Thoracic aorta (tissue), 2 donors: ENCODE measurements at places on chromosomes 2 and 18.

- DNase-seq: no peak
- H3K4me3 ChIP-seq: no peak overlapping the region
- no peaks in the 10 kb centered on the region for H3K36me3 ChIP-seq
- H3K27ac ChIP-seq: no peak overlapping the region
- H3K4me1 ChIP-seq: no peaks in the 10 kb centered on the region
These were observed 78.5 kb downstream of the MCFD2 start for GRCh38 chr2:46837112-46837454.

DNA sequence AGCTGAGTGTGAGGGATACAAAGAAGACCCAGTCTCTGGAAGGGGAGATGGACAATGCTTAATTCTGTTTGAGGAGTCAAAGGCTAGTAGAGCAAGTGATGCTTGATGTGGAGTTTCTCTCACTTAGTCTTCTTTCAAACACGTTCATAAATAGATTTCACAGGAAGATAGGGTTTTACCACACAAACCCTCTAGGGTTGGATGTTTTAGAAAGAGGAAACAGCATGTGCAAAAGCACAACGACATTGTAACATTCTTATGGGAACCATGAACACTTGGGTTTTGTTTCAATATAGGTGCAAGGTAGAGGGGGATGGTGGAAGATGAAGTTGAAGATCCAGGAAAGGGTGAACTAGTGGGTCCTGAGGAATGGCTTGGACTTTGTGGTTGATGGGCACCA, 10.8 kb upstream of the EFEMP1 start:
- H3K27me3 ChIP-seq: no peaks in the 10 kb centered on the region
- no peak overlapping the region for H3K4me3 ChIP-seq
- H3K27ac ChIP-seq: no peak overlapping the region
- H3K4me1 ChIP-seq: no peaks in the 10 kb centered on the region
- no peaks in the 10 kb centered on the region for H3K36me3 ChIP-seq
- no peak for DNase-seq

- H3K27ac ChIP-seq: no peak overlapping the region
- no peak for DNase-seq
- H3K4me3 ChIP-seq: no peak overlapping the region
- no peaks in the 10 kb centered on the region for H3K36me3 ChIP-seq
- no peaks in the 10 kb centered on the region for H3K4me1 ChIP-seq
- H3K27me3 ChIP-seq: no peaks in the 10 kb centered on the region
These were observed 50.5 kb downstream of the SLC4A5 start for GRCh38 chr2:74292751-74293150.

DNA sequence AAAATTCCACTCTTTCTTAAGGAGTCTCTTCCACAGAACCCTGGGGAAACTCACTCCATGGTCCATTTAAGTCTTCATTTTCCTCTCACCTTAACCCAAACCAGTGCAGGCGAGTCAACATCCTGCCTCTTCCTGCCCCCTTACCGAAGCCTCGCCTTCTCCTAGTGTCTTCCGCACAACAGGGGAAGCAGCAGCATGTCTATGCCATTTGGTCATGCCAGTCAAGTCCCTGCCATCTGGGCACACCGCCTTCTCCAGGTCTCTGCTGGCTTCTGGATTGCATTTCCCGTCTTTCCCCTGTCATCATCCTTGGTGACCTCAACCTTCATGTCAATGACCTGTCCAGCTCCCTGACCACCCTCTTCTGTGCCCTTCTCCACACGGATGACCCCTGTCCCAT, 77.3 kb upstream of the FZD7 start:
- H3K4me1 ChIP-seq: peaks cover 12% of the 10 kb centered on the region
- no peak overlapping the region for H3K27ac ChIP-seq
- no peak for DNase-seq
- H3K27me3 ChIP-seq: no peaks in the 10 kb centered on the region

DNA sequence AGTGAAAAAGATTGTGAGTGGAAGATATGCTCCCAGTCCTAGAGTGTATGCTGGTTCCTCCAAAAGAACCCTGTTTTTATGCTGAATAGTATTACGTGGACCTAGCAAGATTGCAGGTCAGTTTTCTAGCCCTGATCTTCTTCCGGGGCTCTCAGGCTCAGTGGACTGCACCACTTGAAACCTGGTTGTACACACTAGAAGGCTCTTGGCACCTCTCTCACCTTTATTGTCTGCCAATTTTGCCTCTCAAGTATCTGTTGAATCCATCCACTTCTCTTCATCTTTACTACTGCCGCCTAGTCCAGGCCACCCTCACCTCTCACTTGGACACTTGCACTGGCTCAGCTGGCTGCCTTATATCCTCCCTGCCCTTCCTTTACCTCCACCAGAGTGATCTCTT, 16.8 kb downstream of the TTC39C start:
- H3K4me1 ChIP-seq: no peaks in the 10 kb centered on the region
- no peaks in the 10 kb centered on the region for H3K27me3 ChIP-seq
- DNase-seq: no peak
- H3K36me3 ChIP-seq: no peaks in the 10 kb centered on the region

GRCh38 chr2:144670080-144670479, 150.2 kb upstream of the ZEB2 start:
- H3K27ac ChIP-seq: no peak overlapping the region
- H3K27me3 ChIP-seq: no peaks in the 10 kb centered on the region
- no peak for DNase-seq
- H3K4me3 ChIP-seq: no peak overlapping the region
- no peaks in the 10 kb centered on the region for H3K36me3 ChIP-seq
- H3K4me1 ChIP-seq: peaks cover 6% of the 10 kb centered on the region

DNA sequence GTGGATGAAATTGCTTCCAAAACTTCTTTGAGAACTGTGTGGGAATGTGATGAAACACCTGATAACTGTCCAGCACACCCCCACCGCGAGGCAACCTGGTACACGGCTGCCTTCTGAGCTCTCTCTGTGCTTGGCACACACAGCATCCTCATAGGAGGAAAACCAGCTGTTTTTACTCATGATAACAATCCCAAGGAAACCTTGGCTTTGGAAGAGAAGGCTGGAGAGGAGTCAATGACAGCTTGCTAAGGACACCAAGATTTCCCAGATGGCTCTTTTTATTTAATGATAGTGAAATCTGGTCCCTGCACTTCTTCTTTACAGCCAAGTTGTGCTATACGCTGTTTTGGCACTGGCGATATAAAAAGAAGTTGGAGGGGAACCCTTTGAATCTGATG, 232.5 kb upstream of the FN1 start:
- H3K27me3 ChIP-seq: no peaks in the 10 kb centered on the region
- H3K36me3 ChIP-seq: no peaks in the 10 kb centered on the region
- H3K27ac ChIP-seq: no peak overlapping the region
- peaks cover 14% of the 10 kb centered on the region for H3K4me1 ChIP-seq

DNA sequence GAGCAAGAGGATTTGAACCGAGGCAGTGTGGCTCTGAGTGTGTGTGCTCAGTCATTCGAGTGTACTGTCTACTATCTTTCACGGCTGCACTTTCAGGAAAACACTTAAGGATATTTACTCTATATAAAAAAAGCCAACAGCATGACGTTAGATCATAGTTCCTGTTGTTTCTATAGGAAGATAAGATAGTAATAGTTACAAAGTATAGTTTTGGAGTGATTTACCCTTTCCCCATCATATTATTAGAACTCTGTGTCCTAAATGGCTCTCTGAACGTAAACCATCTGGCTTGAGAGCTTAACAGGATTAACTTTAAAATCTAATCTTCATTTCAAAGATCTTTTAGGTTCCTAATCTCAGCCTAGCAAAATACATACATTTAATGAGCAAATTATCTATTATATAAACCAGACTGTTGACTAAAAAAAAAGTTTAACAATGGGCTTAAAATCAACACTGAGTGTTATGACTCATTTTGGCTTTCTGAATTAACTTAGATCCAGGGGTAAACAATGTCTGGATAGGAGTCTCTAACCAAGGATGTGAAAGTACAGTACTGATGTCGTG, 150.3 kb upstream of the DNMT3A start:
- no peak overlapping the region for H3K4me3 ChIP-seq
- DNase-seq: no peak
- H3K27me3 ChIP-seq: no peaks in the 10 kb centered on the region
- no peaks in the 10 kb centered on the region for H3K36me3 ChIP-seq
- no peak overlapping the region for H3K27ac ChIP-seq

DNA sequence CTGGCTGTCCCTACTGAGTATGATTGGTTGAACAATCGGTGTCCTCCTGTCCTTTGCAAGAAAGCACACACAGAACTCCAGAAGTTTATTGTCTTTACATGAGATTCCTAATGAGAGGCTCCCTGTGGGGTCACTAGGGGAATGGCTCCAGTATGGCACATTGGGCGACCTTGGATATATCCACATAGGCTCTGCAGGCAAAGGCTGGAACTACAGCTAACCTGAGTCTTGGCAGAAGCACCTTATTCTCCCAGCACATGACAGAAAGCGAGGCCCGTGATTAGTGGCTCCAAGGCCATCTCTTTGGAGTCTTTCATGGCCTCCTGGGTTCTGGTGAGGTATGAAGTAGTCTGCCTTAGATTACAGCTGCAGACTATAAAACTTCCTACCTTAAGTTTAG, 49.0 kb downstream of the ZDBF2 start:
- no peak for DNase-seq
- H3K4me3 ChIP-seq: no peak overlapping the region

DNA sequence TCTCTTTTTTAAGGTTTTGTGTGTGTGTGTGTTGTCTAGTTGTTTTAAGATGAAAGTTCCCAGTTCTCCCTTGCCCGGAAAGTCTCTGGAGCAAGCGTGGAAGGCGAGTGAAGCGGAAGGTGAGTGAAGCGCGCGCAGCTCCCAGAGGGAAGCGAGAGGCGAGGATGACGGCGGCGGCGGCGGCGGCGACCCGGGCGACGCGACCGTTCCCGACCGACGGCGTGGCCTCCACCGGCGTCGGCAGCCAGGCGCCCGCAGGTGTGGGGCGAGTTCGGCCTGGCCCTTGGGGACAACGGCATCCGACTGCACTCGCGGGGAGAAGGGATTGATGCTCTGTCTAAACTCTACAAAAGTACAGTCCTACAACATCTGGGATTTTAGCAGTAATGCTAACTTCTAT, 321.9 kb downstream of the CELF4 start:
- no peaks in the 10 kb centered on the region for H3K4me1 ChIP-seq
- H3K27ac ChIP-seq: no peak overlapping the region
- H3K27me3 ChIP-seq: no peaks in the 10 kb centered on the region
- no peaks in the 10 kb centered on the region for H3K36me3 ChIP-seq
- DNase-seq: no peak

- no peak overlapping the region for H3K27ac ChIP-seq
- no peaks in the 10 kb centered on the region for H3K4me1 ChIP-seq
- DNase-seq: no peak
- H3K36me3 ChIP-seq: no peaks in the 10 kb centered on the region
- H3K27me3 ChIP-seq: no peaks in the 10 kb centered on the region
- H3K4me3 ChIP-seq: no peak overlapping the region
These were observed 354.8 kb upstream of the CNTNAP5 start for GRCh38 chr2:123670286-123670685.

DNA sequence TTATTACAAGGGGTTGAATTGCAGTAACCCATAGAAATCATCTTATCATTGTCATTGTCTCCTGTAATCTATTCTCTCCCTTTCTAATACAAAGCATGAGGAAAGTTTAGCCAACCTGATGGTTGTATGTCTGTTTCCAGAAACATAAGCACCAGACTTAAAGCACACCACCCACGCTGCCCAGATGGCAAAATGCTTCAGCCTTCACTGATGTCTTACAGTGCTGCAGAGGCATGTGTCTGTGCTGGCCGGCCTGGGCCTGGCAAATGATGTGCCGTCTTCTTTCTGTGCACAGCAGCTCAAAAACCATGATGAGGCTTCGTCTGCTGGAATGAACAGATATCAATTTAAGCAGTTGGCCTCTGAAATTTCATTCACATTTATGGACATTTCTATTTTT, 443.0 kb upstream of the RGPD4 start:
- H3K36me3 ChIP-seq: no peaks in the 10 kb centered on the region
- no peaks in the 10 kb centered on the region for H3K27me3 ChIP-seq
- no peak overlapping the region for H3K27ac ChIP-seq
- no peak for DNase-seq

GRCh38 chr2:159651884-159652283, 35.5 kb upstream of the BAZ2B start:
- H3K36me3 ChIP-seq: no peaks in the 10 kb centered on the region
- H3K4me3 ChIP-seq: no peak overlapping the region
- no peaks in the 10 kb centered on the region for H3K27me3 ChIP-seq
- no peak overlapping the region for H3K27ac ChIP-seq
- H3K4me1 ChIP-seq: no peaks in the 10 kb centered on the region
- DNase-seq: no peak

DNA sequence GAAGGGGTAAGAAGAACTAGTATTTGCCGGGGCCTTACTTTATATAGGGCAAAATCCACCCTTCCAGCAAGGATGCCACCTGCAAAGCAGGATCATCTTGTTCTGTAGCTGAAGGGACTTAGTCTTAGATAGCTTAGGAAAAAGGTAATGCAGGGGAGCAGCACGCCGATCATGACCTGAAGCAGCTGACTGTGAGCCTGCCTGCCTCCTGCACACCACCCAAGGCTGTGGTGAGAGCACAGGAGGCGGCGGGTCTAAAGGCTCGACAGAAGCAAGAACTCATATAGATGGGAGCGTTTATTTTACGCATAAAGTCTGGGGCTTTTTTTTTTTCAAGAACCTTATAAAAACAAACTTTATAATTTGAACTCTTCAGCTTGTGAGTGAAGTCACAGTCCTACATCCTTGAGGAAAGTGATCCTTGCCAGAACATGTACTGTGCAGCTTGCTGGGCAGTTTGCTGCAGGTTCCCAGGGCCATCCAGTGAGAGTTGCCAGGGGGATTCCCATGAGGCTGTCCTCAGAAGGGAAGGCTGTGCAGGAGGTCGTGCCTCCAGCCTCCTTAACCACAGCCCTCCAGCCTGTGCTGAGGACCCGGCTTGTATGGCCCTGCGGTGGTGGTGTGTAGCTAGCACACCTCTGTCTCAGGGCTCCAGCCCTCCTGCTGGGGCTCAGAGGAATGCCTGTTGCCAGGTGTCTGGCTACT, 92.1 kb downstream of the RNF144A start:
- no peak for DNase-seq
- H3K27me3 ChIP-seq: no peaks in the 10 kb centered on the region
- no peak overlapping the region for H3K27ac ChIP-seq
- H3K36me3 ChIP-seq: no peaks in the 10 kb centered on the region
- no peak overlapping the region for H3K4me3 ChIP-seq

DNA sequence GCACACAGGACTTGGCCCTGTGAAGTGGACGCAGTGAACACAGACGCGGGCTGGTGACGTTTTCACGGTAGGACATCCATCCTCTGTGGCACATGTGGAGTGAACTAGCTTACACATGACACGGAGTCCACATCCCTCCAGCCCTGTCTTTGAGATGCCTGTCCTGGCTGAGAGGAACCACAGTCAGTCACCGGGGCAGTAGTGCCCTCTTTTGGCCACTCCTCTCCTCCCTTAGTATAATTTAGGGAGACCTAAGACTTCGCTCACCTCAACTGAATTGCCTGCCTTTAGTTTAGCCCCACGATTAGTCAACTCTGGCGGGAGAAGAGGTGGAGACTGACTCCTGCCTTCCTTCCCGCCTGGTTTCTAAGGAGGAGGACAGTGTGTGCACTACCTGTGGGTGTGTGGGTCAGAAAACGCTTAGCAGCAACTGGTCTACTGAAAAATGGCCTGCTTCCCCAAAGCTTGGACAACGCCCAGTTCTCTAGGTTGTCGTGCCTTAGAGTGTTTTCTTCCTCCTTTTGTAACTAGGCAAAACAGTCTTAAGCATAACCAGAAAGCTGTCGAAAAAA, 70.6 kb downstream of the MBP start:
- H3K36me3 ChIP-seq: no peaks in the 10 kb centered on the region
- H3K4me1 ChIP-seq: peaks cover 41% of the 10 kb centered on the region
- H3K27ac ChIP-seq: no peak overlapping the region
- no peaks in the 10 kb centered on the region for H3K27me3 ChIP-seq
- no peak overlapping the region for H3K4me3 ChIP-seq
